Endodermal cell (in vitro differentiated cells): ENCODE measurements at places on chromosomes 12 and 14.

- DNase-seq, result peak; percentile 81
Observed at GRCh38 chr12:108442067-108442466, 73.0 kb upstream of the FICD start.

DNA sequence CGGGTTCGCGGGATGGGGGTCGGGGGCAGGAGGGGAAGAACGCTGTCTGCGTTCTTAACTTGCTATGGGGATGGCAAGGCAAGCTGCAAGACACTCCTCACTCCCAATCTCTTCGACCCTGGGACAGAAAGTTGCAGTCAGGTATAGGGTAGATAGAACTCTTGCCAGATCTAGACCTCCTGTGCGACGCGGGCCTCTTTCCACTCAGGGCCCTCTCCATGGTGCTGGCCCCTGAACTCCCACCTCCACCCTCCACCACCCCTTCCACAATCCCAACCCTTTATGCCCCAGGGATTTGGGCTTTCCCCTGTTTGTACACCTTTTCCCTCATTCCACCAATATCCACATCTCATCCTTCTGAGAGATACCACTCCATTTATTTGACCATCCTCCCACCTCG is 812 bp downstream of the NABP2 start:
- peak; percentile 59 for DNase-seq

GRCh38 chr12:103645202-103645601 is 58.1 kb downstream of the STAB2 start:
- DNase-seq, result no peak

- DNase-seq, result no peak
Observed at GRCh38 chr12:54356228-54356627, 8.1 kb downstream of the GPR84 start.

DNA sequence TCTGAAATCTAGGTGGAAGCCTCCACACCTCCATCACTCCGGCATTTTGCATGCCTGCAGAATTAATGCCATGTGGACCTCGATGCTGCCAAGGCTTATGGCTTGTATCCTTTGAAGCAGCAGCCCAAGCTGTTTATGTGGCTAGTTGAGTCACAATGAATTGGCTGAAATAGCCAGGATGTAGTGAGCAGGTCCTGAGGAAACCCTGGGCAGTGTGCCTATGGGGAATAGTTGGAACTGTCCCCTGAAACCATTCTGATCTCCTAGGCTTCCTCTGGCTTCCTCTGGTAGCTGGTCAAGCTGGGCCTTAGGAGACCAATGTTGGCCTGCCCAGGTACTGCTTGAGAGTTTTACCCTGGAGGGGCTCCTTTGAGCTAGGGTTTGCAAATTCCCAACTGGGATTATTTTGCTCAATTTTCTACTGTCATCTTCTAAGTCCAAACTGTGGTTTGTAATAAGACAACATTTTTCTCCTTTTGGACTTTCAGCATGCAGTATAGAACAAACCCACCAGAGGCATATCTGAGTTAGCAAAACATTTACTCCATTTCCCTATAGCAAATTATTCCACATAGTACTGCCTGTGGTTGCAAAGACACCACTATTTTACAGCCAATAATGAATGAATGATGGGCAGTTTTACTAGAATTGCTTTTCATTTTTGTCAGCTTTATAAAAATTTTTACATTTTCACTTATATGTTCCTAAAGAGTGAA is 85.1 kb upstream of the AMIGO2 start:
- no peak for DNase-seq

- DNase-seq, result no peak
Observed at GRCh38 chr12:110015132-110015531, 15.9 kb downstream of the ANKRD13A start.

- DNase-seq, result no peak
Observed at GRCh38 chr12:89976866-89977265, 268.2 kb upstream of the ATP2B1 start.

DNA sequence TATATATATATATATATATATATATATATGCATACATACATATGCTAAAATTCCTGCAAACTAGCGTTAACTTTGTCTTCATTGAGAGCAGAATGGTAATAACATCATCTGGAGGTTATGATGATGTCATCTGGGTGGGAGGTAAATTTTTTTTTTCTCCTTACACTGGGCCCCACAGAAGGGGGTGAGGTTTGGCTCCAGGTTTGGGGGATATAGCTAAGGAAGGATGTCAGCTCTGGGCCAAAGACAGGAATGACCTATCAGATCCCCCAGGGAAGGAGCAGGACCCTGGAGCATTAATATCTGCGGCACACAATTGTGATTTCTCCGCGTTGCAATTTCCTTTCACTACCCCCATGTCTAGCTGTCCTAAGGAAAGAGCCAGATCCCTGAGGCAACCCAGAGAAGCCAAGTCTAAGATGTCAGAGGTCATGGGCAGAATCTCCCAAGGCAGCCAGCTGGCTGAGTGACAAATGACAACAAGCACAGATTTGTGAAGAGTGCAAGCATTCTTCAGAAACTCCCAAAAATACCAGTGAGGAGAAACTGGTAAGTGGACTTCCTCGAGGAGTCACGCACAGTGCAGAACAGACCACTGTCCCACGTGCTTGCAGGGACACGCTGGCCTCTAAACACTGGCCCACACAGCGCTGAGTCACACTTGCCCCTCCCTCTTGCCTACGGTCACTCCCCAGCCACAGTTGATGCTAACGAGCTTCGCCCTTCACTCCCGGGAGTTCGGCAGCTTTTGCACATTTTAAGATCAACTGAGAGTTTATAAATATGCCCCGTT is 9.9 kb downstream of the UBC start:
- peak; percentile 86 for DNase-seq

- no peak for DNase-seq
Observed at GRCh38 chr12:9717070-9717925, 15.6 kb downstream of the CLECL1 start.

DNA sequence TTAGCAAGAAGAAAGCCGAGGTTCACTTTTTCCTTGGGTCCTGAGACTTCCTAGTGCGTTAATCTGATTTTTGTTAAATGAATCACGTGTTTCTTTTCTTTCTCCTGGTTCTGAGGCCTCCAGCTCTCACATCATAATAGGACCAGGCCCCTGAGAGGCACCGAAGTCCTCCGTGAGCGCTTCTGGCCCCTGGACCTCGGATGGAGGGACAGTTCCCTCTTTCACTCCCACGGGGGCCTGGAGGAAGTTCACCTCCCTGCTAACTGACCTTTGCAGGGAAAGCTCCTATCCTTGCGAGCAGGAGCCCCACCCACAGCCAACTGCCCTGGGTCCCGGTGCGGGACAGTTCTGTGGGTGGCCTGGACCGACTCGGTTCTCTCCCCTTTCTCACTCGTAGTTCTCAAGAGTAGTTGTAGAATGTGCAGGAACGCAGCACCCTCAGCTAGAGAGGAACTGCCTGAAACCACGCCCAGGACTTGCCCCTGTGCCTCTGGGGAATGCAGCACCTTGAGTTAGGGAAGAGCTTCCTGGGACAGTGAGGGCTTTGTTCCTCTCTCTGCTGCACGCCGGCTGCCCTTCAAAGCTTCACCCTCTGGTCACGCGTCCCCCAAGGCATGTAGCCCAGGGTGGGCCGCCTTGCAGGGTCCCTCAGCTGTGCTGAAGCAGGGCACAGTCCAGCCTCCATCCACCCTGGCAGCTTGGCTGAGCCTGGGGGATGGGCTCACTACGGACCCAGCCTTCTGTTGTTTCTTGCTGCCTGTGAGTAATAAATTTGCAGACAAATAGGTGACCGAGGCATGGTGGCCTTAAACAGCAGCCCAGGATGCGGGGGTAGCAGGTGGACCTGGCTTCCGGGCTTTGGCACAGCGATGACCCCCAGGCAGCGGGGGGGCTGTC is 264.6 kb downstream of the ADGRD1 start:
- peak; percentile 92 for DNase-seq

- peak; percentile 38 for DNase-seq
Observed at GRCh38 chr12:19421503-19422282, 17.6 kb upstream of the AEBP2 start.

DNA sequence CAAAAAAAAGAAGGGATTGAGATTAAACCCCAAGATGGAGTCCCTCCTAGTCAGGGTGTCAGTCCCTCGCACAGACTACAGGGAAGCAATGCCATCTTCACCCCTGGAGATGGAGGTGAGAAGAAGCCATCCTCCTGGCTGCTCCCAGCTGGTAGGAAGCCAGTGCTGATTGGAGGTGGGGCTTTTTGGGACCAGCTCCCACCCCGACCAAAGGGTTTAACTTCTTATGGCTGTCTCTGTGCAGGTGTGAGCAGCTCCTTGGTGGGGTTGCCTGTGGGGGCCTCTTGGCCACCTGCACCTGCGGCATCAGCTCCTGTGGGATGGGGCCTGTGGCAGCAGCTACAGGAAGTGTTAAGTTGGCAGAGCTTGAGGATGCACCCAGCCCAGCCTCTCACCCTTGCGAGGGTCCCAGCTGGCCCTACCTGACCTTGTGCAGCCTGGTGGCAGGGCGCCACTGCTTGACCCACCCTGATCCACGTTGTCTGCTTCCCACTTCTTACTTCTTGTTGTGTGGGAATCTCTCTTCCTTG is 3.8 kb upstream of the KRT86 start:
- peak; percentile 27 for DNase-seq

- DNase-seq, result peak; percentile 79
Observed at GRCh38 chr14:24411443-24412389, 12.9 kb downstream of the NYNRIN start.

DNA sequence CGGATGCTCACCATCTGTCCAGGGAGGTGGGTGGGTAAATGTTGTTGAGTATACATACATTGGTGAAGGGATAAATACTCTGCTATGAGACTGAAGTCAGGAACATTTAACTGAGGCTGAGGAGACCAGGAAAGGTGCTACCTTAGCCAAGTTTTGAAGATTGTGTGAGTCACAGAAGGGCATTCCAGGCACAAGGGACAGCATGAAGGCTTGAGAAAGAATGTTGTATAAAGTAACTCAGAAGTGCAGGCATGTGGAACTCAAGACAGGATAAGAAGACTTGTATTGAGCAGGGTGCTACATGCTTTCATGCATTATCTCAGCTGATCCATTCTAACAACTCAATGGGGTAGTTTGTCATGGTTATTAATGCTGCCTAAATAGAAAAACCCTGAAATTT is 112.7 kb downstream of the IPO8 start:
- no peak for DNase-seq

DNA sequence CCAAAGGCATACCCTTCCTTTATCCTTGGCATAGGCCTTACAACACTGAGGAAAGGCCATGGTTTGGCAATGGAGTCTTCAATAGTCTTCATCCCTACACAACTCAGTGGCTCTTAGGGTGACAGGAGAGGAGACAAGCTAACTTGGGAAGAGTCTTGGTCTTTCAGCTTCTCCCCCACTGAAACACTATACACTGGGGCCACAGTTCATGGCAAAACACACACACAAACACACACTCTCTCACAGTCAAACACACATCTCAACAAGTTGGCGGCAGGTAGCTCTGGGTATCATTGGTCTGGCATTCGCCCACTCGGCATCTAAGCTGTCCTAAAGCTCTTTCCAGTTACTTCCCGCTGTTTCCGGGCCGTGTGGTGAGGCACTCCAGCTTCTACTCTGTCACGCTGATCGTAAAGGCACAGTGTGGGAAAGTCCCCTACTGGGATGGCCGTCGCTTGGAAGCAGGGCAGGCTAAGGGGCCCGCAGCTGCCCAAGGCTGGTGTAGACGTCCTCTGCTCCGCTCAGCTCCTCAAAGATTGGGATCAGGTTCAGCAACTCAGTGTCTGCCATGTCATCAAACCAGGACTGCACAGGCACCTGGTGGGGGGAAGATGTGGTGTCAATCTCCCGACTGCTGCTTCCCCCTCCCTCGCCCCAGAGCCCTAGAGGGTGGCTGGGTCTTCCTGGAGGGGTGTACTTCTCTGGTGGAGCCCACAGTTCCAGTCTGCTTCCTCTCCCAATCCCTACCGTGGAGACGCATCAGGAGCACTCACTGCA is 4.8 kb upstream of the AVIL start:
- DNase-seq, result peak; percentile 44

DNA sequence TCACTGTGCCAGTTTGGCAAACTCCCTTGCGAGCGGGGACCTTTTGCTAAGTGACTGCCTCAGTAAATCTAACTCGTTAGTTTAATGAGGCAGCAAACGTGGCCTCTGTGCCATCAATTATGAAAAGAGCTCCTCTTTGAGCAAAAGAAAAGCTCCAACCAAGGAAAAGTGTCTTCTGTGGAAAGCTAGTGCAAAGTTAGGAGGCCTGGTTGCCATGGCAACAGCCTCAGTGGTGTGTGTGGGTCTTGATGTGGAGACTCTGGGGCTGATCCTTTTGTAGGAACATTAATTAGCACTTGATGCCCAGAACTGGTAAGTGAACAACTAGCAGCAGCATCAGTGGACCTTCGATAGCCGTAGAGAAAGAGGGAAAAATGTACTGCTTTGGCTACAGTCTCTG is 145.7 kb downstream of the CHST11 start:
- DNase-seq, result no peak

- peak; percentile 65 for DNase-seq
Observed at GRCh38 chr14:75428230-75429104, 645 bp downstream of the JDP2 start.

DNA sequence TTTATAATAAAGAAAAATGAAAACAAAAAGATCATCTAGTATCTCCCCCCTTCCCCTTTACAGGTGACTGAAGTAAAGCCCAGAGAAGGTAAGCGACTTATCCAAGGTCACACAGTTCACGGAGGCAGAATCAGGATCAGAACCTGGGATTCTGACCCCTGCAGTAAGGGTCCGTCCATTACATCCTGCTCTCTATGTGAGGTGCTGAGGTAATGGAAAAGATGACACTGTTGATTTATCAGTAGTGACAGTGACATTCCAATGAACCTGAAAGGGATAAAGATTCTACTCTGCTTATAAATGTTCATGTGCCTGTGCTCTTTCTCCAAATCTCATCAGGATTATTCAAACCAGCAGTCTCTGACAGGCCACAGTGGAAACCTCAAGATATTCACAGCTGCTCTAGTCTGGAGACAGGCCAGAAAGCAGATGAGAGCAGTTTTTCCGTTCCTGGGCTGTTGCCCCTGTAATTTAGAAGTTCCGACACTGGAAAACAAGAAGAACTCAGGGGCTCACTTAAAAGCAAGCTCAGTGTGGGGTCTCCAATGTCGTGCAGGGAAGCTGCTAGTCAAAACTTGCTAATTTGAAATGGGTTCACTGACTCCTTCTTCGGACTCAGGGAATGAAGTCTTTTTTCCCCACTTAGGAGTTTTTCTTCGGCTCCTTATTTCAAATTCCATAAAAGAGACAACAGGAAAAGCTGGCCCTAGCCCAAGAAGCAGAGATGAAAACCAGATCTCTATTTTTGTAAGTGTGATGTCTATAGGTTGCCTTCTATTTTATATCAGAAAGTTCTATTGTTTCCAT is 131.8 kb upstream of the EEA1 start:
- peak; percentile 53 for DNase-seq
